ENCODE measurements at places on chromosomes 7 and 10.

- DNase-seq = peak; percentile 63
Observed at GRCh38 chr7:127708788-127709187, 56.8 kb downstream of the SND1 start.

- peak; percentile 5 for DNase-seq
Observed at GRCh38 chr10:114458955-114459354, 54.7 kb upstream of the AFAP1L2 start.

- DNase-seq = no peak
Observed at GRCh38 chr10:114662646-114663217, 4.7 kb upstream of the ABLIM1 start.

- peak; percentile 64 for DNase-seq
Observed at GRCh38 chr7:131895541-131896164, 339.2 kb upstream of the PODXL start.

GRCh38 chr7:47428768-47429472, 153.0 kb downstream of the TNS3 start:
- peak; percentile 32 for DNase-seq

DNA sequence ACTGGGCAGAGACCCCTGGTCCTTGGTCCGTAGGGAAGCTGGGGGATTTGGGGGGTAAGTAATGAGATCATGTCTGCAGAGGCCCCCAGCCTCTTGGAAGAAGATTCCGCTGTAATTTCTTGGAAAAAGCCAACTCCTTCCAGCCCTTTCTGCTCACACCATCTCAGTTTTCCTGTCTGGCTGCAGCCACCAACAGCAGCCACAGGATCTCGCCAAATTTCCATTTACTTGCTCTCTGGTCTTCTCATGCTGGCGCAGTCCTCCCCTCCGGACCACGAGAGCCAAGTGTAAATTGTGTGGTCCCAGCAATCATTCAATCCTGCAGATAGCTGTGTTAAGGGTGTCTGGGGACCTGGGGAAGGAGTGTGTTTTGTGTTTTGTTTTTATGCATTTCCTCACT, 49.6 kb downstream of the ASB13 start:
- DNase-seq = no peak

DNA sequence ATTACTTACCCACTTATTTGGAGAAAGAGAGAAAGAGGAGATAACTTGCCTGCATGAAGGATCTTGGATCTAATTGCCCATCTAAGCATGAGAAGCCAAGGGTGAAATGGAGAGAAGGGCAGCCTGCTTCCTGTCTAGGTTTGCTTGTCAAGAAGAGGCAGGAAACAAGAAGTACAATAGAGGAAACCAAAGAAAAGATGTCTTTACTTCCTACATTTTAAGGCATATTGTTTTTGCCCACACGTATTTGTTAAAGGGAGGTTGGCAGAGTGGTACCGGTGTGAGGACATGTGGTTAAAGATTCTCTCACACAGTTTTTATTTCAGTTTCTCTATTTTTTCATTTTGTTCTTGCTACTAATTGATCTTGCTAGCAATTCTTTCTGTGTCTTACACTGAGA, 6.0 kb upstream of the TAS2R38 start:
- no peak for DNase-seq

GRCh38 chr7:226281-226895, 34.0 kb downstream of the FAM20C start:
- no peak for DNase-seq

DNA sequence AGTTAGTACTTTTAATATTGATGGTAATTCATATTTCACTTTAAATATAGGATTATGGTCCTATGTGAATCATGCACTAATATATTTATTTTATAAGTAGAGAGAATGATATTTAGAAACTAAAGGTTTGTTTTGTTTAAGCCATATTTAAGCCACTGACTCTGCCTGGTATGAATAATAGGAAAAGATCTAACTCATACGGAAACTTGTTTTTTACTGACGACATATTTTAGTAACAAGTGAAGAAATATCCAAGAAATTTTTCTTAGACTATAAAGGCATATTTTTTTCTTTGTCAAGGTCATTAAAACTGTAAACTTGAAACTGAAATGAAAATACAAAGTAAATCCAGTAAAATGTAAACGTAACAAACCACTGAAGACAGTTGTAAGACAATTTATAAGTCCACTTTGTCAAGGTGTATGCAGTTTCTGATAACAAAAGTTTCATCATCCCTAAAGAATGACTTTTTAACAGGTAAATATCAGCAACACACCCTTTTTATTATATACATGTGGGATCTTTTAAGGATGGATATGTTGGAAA, 147.1 kb downstream of the PHF14 start:
- no peak for DNase-seq

DNA sequence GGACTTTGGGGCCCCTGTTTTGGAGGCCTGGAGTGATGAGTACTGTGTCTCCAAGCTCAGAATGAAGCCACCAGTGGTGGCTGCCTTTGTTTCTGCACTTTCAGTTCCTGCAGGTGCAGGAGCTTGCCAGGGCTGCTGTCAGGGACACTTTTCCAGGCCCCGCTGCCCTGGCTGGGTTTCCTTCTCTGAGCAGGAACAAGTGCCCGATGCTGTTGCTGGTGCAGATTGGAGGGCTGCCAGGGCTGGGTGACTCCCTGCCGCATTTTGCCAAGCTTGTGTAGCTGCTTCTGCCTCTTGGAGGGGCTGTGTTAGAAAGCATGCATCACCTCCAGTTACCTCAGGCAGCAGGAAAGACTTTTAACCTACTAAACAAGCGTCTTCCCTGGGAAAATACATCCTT, 211.1 kb downstream of the MGMT start:
- DNase-seq = peak; percentile 6

DNA sequence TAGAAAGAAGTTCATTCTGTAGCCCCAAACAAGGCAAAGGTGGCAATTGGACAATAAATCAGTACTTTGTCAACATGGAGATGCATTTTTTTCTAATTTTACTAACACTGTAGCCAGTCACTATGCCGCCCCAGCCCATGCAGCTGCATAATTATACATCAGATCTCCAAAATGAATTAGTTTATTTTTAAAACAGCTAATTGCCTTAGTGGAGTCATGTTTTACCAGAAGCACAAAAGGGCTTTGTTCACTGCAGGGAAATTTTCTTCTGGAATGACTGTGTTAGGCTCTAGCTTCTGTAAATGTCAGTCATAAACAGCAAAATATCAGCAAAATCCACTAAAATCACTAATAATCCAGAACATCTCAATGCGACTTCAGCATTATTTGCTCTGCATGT, 20.1 kb upstream of the HDAC9 start:
- DNase-seq = no peak

DNA sequence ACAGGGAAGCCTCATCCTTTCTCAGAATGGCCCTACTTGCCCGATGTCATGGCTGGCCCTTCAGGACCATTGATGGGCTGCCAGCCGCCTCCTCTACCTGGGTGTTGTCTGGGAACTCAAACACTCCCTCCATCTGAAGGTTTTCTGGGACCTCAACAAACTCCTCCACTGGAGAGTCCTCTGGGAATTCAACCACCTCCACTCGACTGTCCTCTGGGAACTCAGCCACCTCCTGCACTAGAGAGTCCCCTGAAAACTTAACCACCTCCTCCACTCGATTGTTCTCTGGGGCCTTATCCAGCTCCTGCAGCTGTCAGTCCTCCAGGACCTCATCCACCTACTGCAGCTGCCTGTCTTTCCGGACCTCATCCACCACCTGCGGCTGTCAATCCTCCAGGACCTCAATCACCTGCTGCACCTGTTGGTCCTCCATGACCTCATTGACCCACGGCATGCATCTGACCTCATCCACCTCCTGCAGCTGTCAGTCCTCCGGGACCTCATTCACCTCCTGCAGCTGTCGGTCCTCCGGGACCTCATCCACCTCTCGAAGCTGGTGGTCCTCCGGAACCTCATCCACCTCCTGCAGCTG, 37.1 kb downstream of the MAT1A start:
- DNase-seq = no peak

GRCh38 chr10:98038288-98038687, 7.9 kb upstream of the CRTAC1 start:
- DNase-seq = no peak

GRCh38 chr10:48595539-48595932, 9.3 kb downstream of the ARHGAP22 start:
- DNase-seq = no peak

DNA sequence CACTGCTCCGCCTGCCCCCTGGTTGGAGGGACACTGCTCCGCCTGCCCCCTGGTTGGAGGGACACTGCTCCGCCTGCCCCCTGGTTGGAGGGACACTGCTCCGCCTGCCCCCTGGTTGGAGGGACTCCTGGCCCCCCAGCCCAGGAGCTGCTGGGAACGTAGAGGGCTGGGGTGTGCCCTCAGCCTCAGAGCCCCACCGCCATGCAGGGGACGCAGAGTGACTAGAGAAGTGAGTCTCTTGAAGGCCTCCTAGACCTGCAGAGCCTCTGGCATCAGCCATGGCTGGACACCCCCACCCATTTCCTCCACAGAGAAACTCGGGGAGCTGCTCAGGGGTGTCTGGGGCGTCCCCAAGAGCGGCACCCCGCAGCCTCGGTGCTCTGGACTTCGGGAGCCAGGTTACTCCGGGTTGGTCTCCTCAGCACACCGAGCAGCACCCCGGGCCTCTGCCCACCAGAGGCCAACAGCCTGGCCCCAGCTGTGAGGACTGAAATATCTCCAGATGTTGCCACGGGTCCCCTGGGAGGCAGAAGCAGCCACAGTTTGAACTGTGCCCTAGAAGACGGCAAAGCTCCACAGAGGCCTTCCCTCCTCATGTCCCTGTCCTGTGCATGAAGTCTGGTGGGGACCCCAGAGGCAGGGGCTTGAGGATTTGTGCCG, 191.9 kb downstream of the ELFN1 start:
- DNase-seq = no peak

DNA sequence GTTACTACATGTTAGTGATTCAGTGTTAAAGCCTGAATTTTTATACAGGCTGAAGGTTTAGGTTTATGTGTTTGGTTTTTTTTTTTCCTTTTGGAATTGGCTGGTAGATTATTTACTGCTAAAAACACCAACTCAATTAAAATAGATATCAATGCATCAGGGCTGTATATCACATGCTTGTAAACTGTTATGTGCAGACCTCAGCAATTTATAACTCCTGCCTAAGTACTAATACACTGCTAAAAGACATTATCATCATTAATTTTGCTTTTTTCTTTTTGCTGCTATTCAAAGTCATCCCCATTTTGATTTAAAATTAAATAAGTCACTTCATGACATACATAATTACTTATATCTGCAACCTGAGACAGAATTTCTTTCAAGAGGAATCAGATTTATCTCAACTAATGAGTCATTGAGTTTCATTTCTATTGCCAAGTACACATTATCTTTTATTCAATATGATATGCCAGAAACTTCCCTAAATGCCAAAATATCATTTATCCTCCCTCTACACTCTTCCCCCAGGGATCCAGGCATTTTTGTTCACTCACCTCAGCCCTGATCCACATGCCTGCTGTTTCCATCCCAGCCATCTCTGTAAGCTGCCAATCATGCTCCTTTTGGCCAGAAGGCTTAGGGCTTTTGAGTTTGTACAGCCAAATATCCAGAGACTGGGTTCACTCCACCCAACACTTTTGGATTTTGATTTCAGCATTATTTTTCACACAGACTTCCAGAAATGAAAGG, 98.5 kb downstream of the POLR1F start:
- no peak for DNase-seq

GRCh38 chr7:8274589-8274988, 12.6 kb upstream of the ICA1 start:
- DNase-seq = no peak

DNA sequence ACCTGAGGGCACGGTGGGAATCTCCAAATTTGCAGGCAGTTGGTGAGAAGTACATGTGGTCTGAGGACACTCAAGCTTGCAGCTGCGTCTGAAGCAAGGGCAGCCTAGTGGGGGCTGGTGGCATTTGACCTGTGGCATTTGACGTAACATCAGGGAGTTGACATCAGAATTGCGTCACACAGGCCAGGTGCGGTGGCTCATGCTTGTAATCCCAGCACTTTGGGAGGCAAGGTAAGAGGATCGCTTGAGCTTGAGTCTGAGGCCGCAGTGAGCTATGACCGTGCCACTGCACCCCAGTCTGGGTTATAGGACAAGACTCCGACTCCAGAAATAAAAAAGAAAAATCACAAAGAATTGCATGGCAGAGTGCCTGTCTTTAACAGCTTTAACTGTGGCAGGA, 25.6 kb upstream of the RBAK start:
- no peak for DNase-seq

- no peak for DNase-seq
Observed at GRCh38 chr7:149355390-149356048, 93.5 kb downstream of the ZNF783 start.

GRCh38 chr7:5172196-5172775, 17.7 kb upstream of the WIPI2 start:
- peak; percentile 27 for DNase-seq

- no peak for DNase-seq
Observed at GRCh38 chr10:118842843-118843624, 88.3 kb upstream of the CACUL1 start.

DNA sequence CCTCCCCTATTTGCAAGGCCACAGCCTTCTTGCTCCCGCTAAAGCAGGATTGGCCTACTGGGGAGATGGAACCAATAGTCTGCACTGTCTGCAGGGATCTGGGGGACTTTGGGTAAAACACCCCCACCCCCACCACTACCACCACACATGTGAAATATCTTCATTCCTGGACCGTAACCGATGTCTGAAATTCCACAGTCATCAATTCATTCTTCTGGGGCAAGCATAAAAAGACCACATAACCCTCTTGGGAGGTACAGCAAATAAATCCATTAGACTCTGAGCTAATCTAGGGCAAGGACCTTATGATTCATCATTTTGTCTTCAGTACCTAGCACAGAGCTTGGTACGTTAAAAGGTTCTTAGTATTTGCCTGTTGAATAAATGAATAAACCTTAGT, 307.8 kb downstream of the GPAM start:
- DNase-seq = no peak

- DNase-seq = no peak
Observed at GRCh38 chr10:132965411-132966057, 23.2 kb upstream of the CFAP46 start.

- DNase-seq = no peak
Observed at GRCh38 chr10:132986978-132987377, 44.6 kb upstream of the CFAP46 start.

GRCh38 chr10:71755179-71755879, 18.0 kb downstream of the VSIR start:
- DNase-seq = no peak

DNA sequence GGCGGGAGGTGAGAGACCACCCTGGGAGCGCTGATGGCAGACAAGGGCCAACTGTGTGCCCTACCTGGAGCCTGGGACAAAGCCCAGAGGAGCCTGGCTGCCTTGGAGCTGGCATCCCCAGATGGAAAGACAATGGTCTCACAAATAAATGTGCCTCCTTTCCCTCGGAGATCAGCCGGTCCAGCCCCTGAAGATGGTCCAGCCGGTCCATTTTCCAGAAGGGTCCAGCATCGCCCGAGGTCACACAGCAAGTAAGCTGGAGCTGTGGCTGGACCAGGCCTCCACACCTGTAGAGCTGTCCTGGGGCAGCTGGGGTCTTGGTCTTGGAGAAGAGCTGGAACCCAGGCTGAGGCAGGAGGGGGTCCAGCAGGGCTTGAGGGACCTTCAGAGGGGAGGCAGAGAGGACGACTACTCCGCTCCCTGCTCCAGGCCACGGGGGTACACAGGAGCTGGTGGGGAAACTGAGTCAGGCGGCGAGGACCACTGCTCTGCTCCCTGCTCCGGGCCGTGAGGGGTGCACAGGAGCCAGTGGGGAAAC, 3.6 kb downstream of the ELFN1 start:
- DNase-seq = no peak

GRCh38 chr10:14259696-14260566, 70.8 kb downstream of the FRMD4A start:
- peak; percentile 24 for DNase-seq

GRCh38 chr7:132500727-132501440, 75.4 kb downstream of the PLXNA4 start:
- DNase-seq = no peak

GRCh38 chr7:113794573-113794972, 124.2 kb downstream of the PPP1R3A start:
- no peak for DNase-seq

Measured in NCI-H345 (cell line).